Putamen (tissue), 1 donor: ENCODE measurements at places on chromosomes 5 and 9.

GRCh38 chr9:98572054-98572627, 136.6 kb downstream of the GABBR2 start:
- no peak for DNase-seq

GRCh38 chr5:110099572-110099971, 409.8 kb downstream of the MAN2A1 start:
- DNase-seq = no peak

- DNase-seq = no peak
Measured at GRCh38 chr5:100861148-100861547, 41.9 kb downstream of the ST8SIA4 start.

DNA sequence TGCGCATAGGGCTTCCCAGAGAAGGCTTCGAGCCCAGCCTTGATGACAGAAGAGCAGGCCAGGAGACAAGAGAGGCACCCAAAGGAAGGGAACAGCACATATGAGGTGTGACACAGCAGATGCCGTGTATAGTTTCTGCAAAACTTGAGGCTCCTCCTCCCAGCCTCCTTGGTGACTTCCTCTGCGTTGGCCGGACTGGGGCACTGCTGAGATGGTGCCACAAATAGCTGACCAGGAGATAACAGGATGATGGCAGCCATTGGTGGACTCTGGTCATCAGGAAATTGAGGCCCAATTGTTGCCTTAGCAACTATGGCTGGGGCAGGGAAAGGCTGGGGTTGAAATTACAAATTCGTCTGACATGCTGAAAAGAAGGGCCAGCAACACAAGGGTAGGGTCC, 4.8 kb upstream of the ZNF79 start:
- no peak for DNase-seq

DNA sequence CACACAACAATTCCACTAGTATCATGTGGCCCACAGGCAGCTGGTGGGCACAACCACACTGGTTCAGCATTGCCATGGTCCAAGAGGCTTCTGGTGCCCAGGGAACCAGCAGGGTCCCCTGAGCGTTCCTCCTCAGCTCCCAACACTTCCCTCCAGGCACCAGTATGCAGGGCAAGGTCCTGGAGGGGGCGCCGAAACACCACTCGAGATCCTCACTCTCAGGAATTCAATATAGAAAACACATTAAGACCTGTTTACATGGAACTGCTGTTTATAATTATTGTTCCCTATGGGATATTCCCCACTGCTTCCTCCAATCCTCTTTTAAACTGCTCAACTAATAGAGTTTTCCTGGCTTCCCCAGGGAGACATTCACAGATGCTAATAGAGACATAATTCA, 91.9 kb upstream of the GABRP start:
- DNase-seq = no peak

GRCh38 chr9:136367296-136368145, 4.0 kb upstream of the DNLZ start:
- DNase-seq = no peak

DNA sequence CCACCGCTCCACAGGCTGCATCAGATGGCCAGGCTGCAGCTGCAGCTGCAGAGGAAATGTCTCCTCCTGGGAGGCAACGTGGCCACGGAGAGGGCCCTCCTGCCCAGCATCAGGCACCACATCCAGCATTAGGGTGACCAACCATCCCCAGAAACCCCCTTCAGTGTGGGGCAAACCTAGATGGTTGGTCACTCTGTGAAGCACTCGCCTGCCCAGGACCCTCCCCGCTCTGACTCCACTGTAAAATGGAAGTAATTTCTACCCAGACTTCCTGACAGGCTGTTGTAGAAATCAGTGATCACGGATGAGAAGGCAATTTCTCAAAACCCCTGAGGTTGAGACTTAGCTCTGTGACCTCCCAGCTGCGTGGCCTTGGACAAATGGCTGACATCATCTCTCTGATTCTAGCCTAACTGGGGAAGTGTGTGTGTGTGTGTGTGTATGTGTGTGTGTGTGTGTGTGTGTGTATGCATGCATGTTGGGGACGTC, 31.6 kb downstream of the B4GALT1 start:
- no peak for DNase-seq

DNA sequence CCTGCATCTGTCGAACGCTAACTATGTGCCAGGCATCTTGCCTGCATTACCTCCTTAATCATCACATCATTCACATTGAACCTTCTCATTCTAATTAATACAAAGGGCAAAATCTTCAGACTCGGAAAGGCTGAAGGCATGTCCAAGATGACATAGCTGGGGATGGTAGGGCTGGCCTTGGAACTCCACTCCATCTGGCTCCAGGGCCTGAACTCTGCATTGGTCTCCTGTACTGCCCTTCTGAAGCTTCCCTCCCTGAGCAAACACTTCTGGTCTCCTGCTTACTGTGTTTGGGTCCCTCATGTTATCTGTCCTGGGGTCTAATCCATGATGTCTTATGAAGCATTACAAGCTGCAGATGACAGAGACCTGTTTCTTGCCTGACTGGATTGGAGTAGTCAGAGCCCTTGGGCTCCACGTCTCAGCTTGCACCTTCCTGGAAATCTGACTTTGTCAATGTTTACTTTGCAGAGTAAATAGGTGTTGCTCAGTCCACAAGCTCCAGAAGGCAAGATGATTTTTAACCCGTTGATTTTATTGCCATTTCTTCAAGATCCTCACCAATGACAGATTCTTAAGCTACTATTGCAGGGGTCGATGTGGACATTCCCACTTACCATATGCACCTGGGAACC, 106.1 kb downstream of the GALNT10 start:
- no peak for DNase-seq

GRCh38 chr5:2193142-2193541, 310.4 kb upstream of the IRX4 start:
- no peak for DNase-seq

DNA sequence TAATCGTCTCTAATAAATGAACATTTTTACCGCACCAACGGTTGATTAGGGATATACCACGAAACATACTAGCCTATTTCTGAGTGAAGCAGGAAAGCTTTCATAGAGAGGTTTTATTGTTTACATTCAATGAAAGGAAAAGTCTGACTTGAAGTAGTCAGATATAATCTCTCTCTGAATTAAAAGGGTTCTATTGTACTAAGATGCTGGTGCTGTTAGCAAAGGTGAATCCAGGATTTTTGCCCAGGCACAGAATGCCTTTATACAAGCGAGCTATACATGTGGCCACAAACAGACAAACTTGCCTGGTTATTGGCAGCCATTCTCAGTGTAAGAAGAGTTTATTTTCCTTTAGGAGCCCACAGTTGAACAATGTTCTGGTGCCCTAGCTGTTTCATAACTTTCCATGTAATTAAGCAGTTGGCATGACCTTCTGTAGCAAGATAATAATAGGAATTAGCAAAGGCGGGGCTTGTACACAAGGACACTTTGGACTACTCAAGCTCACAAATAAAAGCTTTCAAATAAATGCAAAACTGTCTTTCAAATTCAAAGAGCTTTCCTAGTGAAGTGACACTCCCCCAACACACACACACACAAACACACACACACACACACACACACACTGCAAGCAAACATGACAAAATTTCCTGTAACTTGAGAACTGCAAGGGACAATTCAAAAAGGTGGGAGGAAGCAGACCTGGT, 198.7 kb upstream of the MAP3K1 start:
- no peak for DNase-seq

GRCh38 chr5:137415231-137415681, 83.9 kb downstream of the SPOCK1 start:
- DNase-seq = no peak

- DNase-seq = no peak
Measured at GRCh38 chr5:122532035-122532434, 220.0 kb downstream of the SNCAIP start.

DNA sequence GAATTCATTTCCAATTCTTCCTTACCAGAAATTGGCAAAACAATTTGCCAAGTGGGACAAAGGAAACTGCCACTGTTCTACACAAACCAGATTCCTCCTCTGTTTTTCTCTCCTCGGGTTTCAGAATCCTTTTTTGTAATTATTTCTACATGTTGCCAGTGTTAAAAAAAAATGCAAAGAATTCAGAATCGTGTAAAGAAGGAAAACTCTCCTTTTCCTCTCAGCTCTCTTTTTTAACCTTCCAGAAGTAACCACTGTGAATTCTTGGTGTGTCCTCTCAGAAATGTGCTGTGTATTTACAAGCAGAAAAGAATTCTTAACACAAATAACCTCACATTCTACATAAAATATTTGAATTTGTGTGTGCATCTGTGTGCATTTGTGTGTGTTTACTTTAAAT, 224.6 kb downstream of the DRD1 start:
- no peak for DNase-seq

DNA sequence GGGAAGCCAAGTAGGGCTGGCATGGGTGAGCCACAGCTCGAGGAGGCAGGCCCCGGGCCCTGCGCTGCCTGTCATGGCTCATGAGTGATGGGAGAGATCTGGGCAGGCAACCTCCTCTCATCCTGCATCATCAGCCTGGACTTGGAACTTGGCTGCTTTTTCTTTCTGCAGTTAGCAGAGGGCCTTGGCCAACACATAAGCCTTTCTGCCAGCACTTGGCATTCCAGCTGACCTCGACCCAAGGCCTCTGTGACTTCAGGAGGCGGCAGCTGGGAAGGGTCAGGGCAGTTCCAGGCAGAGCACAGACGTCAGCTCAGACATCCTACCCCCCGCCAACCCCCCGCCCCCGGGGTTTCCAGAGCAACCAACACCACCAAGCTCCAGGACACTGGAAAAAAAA, 7.6 kb downstream of the S1PR3 start:
- no peak for DNase-seq
